ENCODE measurements at places on chromosomes 12 and 14. TPM values are rescaled to one million over a fixed set of nuclear protein-coding genes. Genes with fewer than 3 reads are reported as not detected.

The IQSEC3 gene
- 1.4 TPM for total RNA-seq

The ZNF385A gene
- 0.71 TPM for total RNA-seq

The OR11G2 gene
- not detected for total RNA-seq

The MMP19 gene
- total RNA-seq = 5.9 TPM

The C1QL4 gene
- total RNA-seq = not detected

The MYL2 gene
- not detected for total RNA-seq

The SERPINA6 gene
- total RNA-seq = not detected

The CDCA3 gene
- total RNA-seq = 2.0 TPM

The NKX2-1 gene
- not detected for total RNA-seq

The LIN7A gene
- 12.7 TPM for total RNA-seq

The PIANP gene
- total RNA-seq = not detected

The RASAL1 gene
- not detected for total RNA-seq

The DCN gene
- total RNA-seq = 1,181 TPM

The IL26 gene
- total RNA-seq = not detected

The ADAMTS20 gene
- total RNA-seq = under 0.01 TPM

The IAPP gene
- total RNA-seq = not detected

The SLCO1A2 gene
- total RNA-seq = not detected

The UNC79 gene
- total RNA-seq = 0.18 TPM

The WNT1 gene
- total RNA-seq = not detected

The MYH6 gene
- not detected for total RNA-seq

The ACSM4 gene
- not detected for total RNA-seq

The ZNF10 gene
- 8.5 TPM for total RNA-seq

The PRKAB1 gene
- 10.7 TPM for total RNA-seq

The GPN3 gene
- total RNA-seq = 10.0 TPM

The AMDHD1 gene
- 0.14 TPM for total RNA-seq

The TPPP2 gene
- not detected for total RNA-seq

The BATF gene
- total RNA-seq = not detected

The TSPAN11 gene
- total RNA-seq = 0.18 TPM

The NFE2 gene
- total RNA-seq = 0.28 TPM

The B4GALNT3 gene
- not detected for total RNA-seq

The NGB gene
- not detected for total RNA-seq

The TMEM121 gene
- total RNA-seq = 10.0 TPM

The DTX1 gene
- not detected for total RNA-seq

The LMNTD1 gene
- total RNA-seq = 0.37 TPM

The KRT72 gene
- total RNA-seq = not detected

The TEX52 gene
- total RNA-seq = not detected

The MYO1H gene
- not detected for total RNA-seq

The TRPV4 gene
- 2.6 TPM for total RNA-seq

The MIP gene
- total RNA-seq = not detected

The GPR135 gene
- total RNA-seq = 2.1 TPM

The INHBC gene
- not detected for total RNA-seq

The GPR68 gene
- total RNA-seq = 13.3 TPM

The ABCC9 gene
- total RNA-seq = 10.7 TPM

The TCL1B gene
- not detected for total RNA-seq

The AQP6 gene
- total RNA-seq = under 0.01 TPM

The SERPINA1 gene
- not detected for total RNA-seq

The CPNE8 gene
- 6.7 TPM for total RNA-seq
